ENCODE measurements at places on chromosomes 1 and 21.

DNA sequence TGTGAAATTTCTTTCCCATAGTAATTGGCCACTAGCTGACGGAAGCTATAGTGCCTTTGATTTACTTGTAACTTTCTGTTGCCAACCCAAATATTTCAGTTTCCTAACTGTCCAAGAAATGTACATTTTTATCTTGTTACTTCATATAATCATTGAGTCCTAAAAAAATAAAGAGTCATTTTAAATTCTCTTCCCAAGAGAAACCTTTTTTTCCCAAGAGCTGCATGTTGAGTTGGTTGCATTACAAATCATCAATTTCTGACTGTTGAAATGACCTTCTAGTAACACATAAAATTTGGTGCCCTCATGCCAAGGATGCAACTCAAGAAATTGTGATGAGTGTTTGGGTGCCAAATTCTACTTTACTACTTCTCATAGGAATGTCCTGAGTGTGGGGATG is 61.0 kb downstream of the HMCN1 start:
- peak; percentile 86 for DNase-seq

GRCh38 chr1:23529146-23530086 is 1.6 kb downstream of the E2F2 start:
- no peak for DNase-seq

- no peak for DNase-seq
These were observed 8.3 kb upstream of the WNT3A start for GRCh38 chr1:227998374-227999055.

DNA sequence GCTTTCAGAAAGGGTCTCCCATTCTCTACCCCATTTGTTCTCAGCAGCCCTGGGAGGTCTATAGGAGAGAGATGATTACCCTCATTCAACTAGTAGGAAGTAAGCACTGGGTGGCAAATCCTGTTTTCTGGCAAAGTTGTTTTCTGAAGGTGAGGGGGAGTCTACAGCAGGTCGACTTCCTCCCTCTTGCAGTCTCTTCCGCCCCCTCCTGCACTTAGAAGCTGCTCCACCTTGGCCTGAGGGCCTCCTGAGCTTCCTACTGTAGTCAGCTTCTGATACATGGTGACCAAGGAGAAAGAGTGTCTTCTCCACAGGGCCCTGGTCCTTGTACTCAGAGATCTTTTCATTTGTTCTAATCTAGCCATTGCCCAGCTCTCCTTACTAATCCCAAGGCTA is 93.1 kb downstream of the RGL1 start:
- DNase-seq = no peak

DNA sequence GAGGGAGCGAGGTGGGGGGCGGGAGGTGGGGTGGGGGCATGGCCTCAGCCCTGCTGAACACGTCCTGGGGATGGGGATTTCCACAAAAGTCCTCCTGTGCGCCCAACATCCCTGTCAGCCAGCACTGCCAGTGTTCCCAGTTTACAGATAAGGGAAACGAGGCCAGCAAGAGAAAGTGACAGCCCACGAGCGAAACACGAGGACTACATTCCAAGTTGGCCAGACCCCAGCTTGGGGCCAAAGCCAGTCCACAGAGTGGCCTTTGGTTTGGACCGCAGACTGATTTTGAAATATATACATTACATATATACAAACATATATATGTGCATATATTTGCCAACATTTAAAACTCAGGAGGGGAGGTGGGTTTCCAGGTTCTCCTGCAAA is 5.0 kb downstream of the FBXO2 start:
- no peak for DNase-seq

DNA sequence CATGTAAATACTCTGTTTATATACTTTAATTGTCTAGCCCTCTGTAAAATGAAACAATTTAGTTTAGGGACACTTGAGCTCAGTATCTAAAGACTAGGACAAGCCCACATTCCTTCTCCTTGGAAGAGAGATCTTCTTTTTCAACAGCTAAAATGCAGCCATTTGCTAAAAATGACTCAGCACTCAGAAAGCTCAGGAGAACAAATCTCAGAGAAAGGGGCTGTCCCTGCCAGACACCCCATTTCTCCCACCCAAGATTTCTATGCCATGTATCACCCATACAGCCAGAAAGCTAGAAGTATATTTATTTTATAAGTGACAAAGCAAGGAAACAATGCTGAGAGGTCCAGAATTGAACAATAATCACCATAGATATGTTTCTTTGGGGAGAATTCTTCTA is 23.2 kb upstream of the PRDX6 start:
- no peak for DNase-seq

- DNase-seq = no peak
These were observed 73.4 kb downstream of the ZP4 start for GRCh38 chr1:237817277-237817676.

DNA sequence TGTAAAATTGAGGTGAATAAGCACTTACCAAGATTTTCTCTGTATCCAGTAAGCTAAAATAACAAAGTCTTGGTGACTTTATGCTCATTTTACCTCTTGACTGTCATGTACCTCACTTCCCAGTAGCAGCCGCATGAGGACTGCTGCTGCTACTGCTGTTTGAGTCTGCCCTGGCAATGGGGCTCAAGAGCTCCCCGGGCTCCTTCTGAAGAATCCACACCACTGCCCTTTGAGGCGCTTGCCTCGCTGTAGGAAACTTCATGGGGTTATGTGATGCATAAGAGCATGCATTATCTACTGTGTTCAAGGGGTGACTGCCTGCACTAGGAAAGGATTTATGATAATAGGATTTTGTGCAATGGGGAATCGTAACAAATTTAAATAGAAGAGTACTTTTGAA is 113.5 kb downstream of the NTNG1 start:
- DNase-seq = no peak

DNA sequence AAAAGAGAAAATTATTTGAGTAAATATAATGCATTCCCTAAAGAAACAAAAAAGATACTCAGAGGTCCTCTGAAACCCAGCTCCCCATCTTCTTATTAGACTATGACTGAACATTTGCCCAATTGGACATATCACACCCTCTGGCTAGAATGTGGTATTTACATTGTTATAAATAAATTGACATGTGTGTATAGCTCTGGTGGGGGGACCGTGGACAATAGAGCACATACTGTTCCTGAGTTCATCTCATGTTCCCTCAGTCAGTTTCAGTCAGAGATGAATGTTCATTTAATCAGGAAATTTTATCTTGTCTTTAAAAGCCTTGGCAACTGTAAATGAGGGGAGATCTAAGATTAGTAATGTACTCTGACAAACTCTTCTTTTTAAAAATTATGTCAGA is 459.3 kb upstream of the ADAMTS5 start:
- DNase-seq = no peak

DNA sequence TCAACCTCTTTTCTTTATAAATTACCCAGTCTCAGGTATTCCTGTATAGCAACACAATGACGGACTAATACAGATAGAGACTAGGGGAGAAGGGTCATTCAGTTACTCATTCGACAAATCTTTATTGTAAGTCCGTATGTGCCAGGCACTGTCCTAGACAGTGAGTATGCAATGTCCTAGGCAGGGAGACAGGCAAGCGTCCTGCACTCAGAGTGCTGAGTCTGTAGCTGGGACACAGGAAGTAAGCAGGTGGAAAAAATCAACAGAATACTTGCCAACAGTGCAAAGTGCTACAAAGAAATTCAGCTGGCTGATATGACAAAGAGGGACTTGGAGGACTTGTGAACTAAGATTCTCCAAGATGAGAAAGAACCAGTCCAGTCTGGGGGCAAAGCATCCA is 92.2 kb upstream of the ZBTB40 start:
- DNase-seq = no peak

DNA sequence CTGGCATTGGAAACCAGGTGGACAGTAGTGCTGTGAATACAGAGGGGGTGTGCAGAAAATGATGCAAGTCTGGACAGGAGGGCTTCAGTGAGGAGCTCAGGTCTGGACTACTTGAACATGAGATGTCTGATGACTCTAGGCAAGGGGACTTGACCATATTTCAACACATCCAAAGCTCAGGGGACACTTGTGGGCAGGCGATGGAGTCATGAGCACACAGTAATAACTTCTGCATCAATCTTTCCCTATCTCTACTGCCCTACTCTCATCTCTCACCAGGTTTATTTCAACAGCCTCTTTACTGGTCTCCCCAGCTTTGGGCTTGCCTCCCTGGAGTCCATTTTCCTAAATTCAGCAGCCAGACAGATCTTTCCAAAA is 21.9 kb downstream of the FMO2 start:
- DNase-seq = peak; percentile 63

DNA sequence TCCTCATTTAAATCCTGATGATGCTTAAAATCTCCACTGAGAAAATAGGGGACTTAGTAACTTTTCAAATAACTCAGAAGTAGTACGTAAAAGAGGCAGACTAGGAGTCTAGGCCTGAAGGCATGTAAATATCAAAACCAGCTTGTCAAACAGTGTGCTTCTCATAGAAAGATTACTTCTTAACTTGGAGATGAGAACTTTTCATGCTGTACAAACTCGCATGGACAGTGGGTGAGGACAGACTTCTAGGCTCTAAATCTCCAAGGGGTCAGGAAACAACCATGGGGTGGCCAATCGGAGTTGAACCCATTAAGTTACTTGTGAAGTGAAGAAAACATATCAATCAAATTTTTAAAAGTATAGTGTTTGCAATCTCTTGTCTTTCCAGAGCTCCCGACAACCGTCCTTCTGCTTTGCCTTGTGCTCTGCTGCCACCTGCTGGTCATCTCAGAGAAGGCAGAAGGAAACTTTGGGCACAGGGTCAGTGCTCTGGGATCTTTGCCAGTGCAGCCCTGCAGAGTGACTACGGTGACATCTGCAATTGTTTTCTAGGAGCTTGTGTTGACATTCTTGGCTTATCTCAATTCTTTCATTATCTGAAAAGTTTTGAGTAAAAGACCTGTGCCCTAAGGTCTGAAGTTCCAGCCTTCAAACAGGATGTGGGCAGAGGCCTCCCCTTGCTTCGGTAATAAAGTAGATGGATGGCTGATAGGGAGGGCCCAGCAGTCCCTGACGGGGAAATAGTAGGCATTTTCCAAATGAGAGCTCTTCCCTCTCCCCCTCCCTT is 105.1 kb upstream of the PDE4B start:
- peak; percentile 70 for DNase-seq

DNA sequence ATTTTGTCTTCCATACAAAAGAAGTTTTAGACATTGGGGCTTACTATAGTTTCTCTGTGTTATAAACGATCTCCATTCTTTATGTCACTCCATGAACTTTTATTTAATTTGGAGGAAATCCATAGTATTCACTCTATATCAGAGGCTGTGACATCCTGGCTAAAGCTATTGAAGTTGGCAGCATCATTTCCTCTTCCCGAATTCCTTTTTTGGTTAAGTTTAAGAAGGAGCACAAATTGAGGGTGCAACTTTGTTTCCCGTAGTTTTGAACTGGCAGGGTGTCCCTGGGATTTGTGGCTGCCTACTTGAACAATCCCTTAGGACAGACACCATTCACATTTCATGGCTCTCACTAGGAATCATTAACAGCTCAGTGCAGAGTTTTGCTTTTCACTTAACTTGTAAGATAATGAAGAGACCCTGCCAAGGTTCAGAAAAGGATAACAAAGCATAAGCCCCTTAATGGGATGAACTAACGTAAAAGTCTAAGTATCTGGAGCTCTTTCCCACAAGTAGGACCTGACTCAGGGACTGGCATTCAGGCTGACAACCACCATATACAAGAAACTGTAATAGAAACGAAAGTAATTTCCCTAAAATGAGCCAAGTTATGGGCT is 13.9 kb downstream of the S1PR1 start:
- no peak for DNase-seq

DNA sequence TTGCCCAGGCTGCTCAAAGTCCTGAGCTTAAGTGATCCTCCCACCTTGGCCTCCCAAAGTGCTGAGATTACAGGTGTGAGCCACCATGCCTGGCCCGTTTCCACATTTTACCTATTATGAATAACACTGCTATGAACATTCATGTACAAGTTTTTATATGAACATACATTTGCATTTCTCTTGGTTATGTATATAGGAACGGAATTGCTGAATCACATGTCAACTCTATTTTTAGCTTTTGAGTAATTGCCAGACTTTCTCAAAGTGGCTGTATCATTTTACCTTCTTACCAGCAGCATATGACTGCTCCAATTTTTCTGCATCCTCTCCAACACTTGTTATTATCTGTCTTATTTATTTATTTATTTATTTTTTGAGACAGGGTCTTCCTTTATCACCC is 2.7 kb downstream of the SPATA21 start:
- DNase-seq = peak; percentile 19

DNA sequence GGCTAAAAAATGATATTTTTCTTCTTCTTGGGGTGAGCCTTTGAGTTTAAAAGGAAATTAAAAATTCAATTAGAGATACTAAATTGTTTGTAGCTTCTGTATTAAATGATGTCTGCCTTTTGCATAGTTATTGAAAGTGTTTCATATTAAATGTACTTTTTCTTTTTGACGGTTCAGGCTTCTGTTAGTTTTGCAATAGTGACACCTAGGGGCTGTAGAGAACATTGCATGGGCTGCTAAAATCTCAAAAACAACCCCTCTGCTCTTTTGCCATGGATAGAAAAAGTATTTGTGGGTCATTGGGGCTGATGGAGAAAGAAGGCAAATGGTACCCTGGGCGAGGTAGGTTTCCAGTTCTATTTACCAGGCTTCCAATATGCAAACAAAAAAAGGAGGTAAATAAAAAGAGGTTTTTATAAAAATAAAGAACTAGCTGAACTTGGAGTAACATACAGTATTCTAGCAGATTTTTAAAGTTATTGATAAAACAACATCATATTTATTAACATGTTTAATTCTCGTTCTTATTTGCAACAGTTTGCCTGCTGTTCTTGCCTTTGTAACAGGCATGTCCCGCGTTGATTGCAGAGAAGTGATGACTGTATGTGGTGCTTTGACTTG is 115.4 kb upstream of the HOOK1 start:
- peak; percentile 65 for DNase-seq

- peak; percentile 2 for DNase-seq
These were observed 1244.6 kb upstream of the ADGRL4 start for GRCh38 chr1:80251171-80251570.

- DNase-seq = no peak
These were observed 16.6 kb upstream of the ELOA start for GRCh38 chr1:23726686-23727085.

- peak; percentile 46 for DNase-seq
These were observed 13.1 kb upstream of the TMEM61 start for GRCh38 chr1:54967372-54967771.

- no peak for DNase-seq
These were observed 127.3 kb downstream of the RGS7 start for GRCh38 chr1:241229711-241230110.

DNA sequence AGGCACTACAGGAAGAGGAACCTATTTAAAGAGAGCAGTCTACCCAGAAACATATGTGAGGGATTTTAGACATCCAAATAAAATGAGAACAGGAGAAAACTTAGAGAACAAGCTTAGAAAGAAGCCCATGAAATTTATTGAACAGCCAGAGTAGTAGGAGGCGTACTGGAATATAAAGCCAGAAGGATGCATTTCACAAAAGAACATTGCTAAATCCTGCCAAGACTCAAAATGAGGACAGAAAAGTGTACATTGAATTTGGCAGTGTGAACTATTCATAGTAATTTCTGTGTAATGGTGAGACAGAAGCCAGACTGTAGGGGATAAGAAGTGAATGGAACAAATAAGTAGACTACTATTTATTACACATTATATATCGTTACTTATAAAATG is 22.5 kb downstream of the CEPT1 start:
- no peak for DNase-seq
